ENCODE measurements at places on chromosomes 13 and 19.

- DNase-seq, result no peak
Measured at GRCh38 chr19:5098646-5099045, 129.7 kb downstream of the KDM4B start.

DNA sequence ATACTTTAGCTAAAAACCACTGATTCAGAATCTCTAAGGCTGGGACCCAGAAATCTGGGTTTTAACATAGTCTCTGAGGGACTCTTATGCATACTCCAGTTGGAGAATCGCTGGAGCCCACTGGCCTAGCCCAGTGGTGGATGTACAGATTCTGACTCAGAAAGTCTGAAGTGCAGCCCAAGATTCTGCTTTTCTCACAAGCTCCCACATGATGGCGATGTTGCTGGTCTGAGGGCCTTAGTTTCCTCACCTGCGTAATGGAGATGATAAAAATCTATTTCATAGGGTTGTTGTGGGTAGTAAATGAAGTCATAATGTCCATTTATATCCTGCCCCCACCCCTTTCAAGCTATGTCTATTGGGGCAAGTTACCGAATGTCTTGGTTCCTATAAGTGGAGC is 7.7 kb upstream of the CDADC1 start:
- DNase-seq, result peak; percentile 74

DNA sequence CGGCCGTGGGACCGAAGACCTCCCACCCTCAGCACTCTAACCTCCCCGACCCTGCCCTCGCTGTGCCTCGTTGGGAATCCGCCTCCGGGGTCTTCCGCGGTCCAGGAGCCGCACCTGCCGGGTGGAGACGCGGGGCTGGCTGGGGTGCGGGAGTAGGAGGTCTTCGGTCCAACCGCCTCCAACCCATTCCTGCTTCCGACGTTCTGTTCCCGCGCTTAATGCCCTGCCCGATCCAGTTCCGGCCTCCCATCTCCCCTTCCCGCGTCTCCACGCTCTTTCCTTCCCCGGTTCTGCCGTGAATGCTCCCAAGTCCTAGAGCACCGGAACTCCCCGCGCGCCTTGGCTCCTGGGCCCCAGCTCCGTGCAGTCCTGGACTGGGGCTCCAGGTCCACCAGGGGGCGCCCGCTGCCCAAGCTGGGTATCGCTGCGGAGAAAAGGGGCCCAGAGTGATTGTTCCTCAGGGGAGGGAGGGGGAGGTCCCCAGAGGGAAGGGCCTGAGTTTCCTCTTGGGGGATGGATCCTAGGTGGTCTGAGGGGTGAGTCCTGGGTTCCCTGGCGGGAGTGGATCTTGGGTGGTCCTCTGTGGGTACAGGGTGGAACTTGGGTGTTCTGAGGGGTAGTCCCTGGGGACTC is 14.1 kb upstream of the TNFSF9 start:
- peak; percentile 94 for DNase-seq

DNA sequence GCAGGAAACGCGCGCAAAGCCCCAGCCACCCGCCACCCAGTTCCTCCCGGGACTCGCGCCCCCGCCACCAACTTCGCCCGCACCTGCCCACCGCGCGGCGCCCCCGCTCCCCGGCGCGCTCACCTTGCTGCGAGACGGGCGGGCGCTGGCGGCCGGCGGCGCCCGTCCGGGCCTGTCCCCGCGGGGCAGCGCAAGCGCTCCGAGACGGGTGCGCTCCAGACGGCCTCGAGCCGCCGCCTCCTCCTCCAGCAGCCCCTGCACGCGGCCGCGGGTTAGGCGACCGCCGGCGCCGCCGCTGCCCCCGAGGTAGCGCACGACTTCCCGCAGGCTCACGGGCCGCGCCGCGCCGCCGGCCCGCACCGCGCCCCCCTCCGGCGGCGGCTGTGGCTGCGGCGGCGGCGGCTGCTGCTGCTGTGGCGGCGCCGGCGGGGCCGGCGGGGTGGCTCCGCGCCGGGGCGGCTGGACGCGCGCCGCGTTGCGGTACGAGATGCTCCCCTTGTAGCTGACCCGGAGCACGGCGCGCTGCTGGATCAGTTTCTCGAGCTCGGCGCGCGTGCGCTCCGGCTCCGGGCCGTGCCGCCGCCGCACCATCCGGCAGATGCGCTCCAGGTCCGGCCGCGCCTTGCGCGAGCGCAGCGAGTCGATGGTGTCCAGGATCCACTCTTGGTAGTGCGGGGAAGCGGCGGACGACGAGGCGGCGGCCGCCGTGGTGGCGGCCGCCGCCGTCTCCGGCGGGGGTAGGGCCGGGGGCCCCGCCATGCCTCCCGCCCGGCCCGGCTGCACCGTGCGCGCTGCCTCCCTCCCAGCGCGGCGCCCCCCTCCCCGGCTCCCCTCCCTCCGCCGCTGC is 666 bp downstream of the SAMD1 start:
- DNase-seq, result peak; percentile 74

GRCh38 chr19:2266183-2266993 is 10.2 kb upstream of the JSRP1 start:
- DNase-seq, result peak; percentile 83

GRCh38 chr13:29454931-29455481 is 140.5 kb downstream of the SLC7A1 start:
- DNase-seq, result peak; percentile 44

DNA sequence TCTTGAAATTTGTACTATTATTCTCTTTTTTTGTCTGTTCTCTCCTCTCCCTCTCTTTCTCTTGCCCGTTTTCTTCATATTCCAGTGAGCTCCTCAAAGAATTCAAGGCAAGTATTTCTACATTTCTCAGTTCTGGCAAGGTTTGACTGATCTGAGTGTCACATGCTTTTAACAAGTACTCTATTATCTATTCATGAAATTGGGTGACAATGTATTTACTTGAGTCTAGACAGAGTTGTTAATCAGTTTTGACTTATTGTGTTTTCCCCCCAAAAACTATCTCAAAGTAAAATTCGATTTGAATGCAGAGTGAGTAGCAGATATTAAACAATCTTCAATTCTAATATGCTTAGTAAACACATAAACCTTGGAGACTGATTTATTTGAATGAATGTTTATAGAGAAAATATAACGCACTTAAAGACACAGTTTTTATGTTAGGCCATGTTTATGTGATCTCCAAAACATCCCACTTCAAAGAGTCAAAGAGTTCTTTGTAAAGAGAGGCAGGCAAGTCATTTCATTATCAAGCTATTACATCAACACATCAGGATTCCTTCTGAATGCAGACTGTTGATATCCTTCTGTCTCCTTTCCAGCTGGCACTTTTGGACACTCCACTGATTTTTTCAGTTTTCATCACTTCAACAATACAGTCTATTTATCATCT is 166.6 kb downstream of the SLITRK6 start:
- DNase-seq, result no peak

DNA sequence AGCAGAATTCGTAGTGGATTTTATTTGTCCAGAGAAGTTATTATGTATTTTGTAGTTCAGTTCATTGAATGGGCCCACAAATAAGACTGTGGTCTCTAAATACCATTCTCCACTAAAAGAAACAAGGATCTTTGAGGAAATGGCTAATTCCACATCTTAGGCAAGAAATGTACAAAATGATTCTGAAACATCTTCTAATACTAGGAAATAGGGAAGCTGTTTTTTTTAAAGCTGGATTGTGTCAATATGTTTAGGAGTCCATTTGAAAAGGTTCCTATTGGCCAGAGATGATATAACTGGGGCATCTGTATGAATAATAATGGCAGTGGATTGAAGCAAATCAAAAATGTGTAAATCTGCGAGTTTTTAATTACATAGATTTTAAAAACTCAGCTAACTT is 88.5 kb upstream of the SIAH3 start:
- DNase-seq, result no peak

DNA sequence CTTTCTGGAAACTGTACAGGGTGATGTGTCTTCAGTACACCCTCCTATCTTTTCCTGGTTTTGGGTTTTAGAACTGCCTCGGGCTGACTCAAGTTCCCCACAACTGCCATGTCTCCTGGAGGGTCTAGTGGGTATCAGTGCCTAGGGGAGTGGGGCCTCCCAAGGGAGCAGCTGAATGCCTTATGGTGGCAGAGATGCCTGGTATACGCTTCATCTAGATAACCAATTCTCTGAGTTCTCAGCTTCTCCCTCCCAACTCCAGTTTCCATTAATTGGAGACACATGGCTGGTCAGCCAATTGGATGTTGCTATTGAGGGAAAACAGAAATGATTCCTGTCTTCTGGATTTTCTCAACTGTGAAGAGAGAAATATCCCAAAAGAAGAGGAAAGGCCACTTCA is 12.8 kb downstream of the ZNF439 start:
- no peak for DNase-seq

GRCh38 chr13:37934339-37935191 is 65.0 kb upstream of the TRPC4 start:
- DNase-seq, result no peak

DNA sequence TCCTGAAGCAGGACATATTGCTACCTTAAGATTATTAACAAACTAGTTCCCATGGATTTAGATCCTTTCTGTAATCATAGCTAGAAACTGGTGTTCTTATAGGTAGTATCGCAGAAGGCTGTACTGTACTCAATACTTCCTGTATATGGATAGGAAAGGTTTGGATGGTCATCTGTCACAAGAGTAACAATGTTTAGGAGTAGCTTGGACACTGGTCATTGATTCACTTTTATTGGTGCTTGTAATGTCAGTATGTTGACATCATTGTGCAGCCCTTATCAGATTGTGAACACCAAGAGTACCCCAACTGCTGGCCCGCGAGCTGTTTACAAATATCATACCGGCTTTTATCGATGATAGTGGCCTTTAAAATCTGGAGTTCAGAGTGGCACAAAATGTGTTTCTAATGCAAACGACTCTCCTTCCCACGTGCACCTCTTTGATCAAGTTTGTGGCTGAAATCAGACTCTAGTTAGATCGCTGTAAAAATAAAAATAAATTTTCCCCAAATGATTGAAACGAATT is 605 bp upstream of the CDK8 start:
- no peak for DNase-seq

GRCh38 chr19:33358408-33358807 is 15.1 kb upstream of the CEBPG start:
- DNase-seq, result no peak

DNA sequence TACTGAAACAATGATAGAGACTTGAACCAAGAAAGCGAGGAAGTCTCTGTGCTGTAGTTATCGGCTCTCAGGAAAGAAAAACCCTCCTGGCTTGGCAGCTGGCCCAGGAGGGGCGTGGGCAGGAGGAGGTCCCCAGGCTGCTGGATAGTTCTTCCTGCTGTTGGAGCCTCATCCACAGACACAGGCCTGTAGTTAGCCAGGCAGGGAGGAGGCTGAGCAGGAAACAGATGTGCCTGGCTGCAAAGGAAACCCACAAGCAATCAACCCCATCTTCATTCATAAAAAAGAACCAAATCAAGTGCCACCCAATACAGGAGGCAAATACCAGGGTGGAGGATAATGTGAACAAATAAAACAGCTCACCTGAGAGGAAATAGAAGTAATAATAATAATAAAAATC is 86.2 kb downstream of the IRS2 start:
- peak; percentile 65 for DNase-seq

DNA sequence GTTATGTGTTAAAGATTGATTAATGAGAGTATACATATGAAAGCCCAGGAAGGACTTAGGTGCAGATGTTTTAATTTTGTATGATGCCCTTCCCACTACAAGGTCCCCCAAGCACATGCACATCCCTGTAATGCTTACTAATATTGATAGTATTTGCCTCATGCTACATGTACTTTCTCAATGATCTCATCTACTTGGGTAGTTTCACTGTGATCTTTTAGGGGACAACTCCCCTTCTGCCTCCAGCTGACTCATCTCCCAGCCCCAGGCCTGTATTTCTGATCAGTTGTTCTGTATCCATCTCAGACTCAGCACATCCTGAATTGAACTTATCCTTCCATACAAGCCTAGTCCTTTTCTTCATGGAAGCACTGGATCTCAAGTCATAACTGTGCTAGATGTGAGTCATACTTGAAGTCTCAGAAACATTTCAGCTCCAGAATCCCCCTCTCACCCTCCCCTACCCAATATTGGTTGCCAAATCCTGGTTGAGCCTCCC is 49.4 kb upstream of the INTS6 start:
- no peak for DNase-seq

- DNase-seq, result no peak
Measured at GRCh38 chr19:46725036-46725820, 8.3 kb upstream of the PRKD2 start.

GRCh38 chr13:78054157-78054556 is 135.5 kb upstream of the EDNRB start:
- DNase-seq, result no peak

- no peak for DNase-seq
Measured at GRCh38 chr13:111347438-111347837, 27.0 kb downstream of the TEX29 start.

- peak; percentile 28 for DNase-seq
Measured at GRCh38 chr19:47157431-47158321, 27.0 kb downstream of the SAE1 start.

DNA sequence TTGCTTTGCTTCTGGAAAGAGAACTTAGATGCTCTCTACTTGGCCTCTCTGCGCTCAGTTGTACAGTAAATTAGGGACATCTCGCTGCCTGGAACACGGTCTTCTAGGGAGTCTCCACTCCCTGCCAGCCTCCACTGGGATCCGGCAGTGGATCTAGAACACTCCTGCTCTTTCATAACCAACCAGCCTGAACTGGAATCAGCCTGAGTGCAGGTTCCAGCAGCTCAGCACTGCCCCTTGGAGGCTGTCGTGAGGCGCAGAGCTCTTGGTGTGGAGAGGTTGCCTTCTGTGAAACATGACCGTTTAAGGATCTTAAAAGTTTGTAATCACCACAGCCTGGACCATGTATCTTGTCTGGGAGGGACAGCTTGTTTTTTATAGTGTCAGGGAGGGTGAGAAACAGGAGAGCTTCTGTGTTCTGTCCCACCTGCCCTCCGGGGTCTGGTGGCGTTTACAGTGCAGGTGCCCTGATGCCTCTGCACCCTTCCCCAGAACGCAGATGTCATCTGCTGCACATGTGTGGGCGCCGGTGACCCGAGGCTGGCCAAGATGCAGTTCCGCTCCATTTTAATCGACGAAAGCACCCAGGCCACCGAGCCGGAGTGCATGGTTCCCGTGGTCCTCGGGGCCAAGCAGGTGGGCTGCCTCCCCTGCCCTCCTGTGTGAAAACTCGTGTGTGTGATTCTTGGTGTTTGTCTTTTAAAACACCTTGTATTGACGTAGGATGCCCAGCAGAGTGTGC is 24.8 kb downstream of the UPF1 start:
- no peak for DNase-seq

DNA sequence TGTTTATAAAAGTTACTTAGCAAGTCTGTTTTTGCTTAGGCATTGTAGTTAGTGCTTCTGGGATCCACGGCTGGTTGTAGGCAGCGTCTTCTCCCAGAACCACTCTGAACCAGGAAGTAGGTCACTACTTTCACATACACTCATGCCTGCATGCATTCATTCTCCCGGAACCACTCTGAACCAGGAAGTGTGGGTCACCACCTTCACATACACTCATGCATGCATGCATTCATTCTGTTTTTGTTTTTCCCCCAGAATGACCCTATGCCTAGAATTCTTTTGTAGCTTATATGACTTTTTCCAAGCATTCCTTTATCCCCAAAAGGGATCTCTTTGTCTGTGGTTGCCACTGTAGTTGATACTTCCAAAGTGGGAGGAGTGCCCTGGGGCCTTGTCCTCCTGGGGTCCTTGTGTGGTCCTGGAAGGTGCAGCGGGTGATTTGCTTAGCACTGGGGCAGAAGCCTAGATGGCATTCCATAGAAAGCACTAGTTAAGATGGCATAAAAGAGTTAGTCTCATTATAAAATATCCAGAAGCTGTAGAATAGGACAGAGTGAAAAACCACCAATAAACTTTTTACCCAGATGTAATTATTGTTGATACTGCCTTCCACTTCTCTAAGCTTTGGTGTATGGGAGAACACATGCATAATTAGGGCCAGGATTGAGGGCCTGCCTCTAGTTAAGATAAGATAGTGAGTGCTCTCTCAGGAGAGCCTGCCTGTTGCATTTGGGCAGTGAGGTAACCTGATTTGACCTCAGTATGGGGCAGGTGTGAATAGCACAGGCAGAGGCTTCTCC is 68.6 kb upstream of the TEX29 start:
- DNase-seq, result no peak
